ENCODE measurements at places on chromosomes 3 and 15. TPM values are rescaled to one million over a fixed set of nuclear protein-coding genes. Genes with fewer than 3 reads are reported as not detected.

GRCh38 chr3:40152482-40153133, 156.9 kb upstream of the EIF1B start:
- DNase-seq, result no peak

- no peak for DNase-seq
Observed at GRCh38 chr3:51395493-51396213, 4.6 kb downstream of the RBM15B start.

The XCR1 gene
- 0.02 TPM for total RNA-seq

DNA sequence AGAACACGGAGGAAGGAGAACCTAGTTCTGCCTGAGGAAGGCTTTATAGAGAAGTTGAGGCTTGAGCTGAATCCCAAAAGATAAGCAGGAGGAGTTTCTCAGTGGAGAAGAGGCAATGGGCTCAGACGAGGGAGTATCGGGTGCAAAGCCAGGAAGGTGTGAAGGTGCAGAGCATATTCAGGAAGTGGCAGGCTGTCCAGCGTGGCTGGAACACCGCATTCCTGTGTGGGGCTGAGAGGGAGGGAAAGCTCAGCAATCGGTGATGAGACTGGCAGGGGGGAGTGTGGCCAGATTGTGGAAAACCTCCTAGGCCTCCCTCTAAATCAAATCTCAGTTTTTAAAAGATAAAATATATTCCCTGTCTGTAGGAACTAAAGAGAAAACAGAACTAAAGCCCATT, 63.0 kb downstream of the ARHGAP31 start:
- DNase-seq, result no peak

DNA sequence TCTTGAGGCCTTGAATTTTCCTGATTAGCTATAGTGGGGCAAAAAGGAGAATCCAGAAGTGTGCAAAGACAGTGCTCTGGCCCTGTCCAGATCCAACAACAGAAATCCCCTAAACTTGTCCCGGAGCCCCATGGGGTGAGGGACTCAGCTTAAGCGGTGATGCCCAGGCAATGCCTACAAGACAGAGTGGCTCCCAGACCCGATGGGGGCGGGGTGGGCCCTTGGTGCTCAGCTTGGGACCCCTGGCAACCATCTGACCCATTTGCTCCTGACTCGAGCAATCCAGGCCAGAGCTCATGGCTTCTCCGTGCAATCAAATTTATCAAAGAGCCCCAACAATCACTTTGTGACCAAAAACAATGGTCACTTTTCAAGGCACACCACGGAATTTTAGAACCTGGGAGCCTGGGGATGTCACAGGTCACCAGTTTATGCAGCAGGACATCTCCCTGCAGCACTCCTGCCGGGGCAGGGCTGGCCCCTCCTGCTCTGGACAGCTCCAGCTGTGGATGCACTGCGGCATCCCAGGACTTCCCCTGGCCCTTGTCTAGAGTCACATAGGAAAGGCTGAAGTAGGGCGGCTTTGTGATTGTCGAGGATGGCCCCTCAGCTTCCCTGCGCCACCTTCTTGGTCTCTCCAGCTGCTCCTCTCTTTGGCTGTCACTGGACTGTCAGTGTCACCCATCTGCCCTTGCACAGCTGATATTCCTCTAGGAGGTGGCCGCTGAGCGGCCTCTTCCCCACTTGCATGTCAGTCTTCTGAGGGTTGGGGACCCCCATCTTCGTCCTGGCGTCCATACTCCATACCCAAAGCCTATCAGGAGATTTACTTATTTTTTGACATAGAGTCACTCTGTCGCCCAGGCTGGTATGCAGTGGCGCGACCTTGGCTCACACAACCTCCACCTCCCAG, 28.4 kb downstream of the RGMA start:
- no peak for DNase-seq

DNA sequence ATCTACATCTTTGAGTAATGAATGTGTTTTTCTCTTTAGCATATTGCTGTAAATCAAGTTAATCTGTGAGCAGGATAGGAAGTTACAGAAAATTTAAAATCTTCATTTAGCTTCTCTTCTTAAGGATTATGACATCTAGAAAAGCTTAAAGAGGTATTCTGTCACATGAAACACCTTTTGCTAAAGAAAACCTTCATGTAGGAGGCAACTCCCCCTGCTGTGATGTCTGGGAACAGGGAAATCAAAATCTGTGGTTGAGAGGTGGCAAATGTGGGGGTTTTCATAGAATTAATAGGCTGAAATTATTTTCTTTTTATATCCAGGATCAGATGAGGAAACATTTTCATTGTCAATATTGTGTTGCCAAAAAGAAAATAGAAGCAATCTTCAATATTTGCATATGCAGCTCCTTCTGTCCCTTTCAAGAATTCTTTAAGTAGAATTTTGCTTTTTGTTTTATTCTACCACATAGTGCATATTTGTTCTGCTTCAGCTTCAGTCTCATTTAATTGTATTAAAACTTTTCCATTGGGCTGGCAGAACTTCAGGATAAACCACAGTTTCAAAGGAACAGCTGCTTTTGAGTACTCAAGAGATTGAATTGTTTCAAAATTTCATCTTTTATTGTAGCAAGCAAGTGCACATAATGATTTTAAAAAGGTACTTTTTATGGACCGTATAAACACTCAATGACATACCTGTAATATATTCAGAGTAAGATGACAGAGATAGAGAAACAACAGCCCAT, 128.4 kb downstream of the RAP2B start:
- DNase-seq, result no peak

DNA sequence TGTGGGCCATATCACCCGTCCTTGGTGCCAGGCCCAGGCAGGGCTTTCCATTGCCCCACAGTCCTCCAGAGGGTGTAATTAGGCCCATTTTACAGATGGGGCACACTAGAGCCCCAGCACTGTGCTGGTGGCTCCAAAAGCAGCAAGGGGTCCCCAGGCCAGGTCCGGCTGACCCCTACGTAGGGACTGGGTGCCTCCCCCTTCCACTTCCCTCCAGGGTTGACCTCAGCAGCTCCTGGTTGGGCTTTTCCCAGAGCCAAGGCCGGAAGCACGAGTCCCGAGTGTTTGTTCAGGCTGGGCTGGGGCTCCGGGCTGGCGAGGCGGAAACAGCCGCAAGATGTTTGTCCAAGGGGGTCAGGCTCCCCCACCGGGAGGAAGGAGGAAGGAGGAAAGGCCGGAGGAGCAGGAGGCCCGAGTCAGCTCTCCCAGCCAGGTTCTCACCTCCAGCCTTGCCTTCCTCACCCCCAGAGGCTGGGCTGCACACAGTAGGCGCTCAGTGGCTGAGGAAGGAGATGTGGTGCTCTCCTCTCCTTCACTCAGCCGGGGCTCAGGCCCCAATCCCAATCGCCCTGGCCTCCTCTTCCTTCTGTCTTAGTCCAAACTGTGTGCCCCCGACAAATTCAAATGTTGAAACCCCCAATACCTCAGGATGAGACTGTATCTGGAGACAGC, 17.1 kb upstream of the PLXND1 start:
- DNase-seq, result no peak

Data from WTC11 (cell line).